ENCODE measurements at places on chromosomes 5 and 9. TPM values are rescaled to one million over a fixed set of nuclear protein-coding genes. Genes with fewer than 3 reads are reported as not detected.

DNA sequence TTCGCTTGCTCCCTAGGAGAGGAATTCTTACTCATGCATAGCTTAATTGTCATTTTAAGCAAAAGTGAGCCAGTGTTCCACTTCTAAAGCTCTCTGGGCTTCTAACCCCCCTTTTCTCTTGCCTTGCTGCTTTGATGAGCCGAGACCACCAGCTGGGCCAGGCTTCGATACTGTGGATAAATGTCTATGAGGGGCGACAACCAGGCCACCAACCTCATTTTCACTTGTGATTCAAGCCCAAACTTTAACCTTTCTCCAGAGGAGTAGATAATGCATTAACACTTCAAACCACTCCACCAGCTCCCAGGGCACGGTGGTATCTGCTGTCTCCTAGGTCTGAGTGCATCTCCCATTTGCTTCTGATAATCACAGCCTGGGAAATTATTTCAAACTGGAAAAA is 205.6 kb downstream of the PSAT1 start:
- H3K4me3 ChIP-seq = no peak overlapping the region
- H3K36me3 ChIP-seq = no peaks in the 10 kb centered on the region
- no peaks in the 10 kb centered on the region for H3K4me1 ChIP-seq
- 0 out of 2 replicates have a peak, but pooled peaks cover 3% of the 10 kb centered on the region for H3K27me3 ChIP-seq
- no peak for DNase-seq
- H3K27ac ChIP-seq = no peak overlapping the region

- no peak overlapping the region for H3K27ac ChIP-seq
- H3K4me1 ChIP-seq = no peaks in the 10 kb centered on the region
- H3K27me3 ChIP-seq = no peaks in the 10 kb centered on the region
Measured at GRCh38 chr9:86924206-86924605, 23.1 kb downstream of the GAS1 start.

DNA sequence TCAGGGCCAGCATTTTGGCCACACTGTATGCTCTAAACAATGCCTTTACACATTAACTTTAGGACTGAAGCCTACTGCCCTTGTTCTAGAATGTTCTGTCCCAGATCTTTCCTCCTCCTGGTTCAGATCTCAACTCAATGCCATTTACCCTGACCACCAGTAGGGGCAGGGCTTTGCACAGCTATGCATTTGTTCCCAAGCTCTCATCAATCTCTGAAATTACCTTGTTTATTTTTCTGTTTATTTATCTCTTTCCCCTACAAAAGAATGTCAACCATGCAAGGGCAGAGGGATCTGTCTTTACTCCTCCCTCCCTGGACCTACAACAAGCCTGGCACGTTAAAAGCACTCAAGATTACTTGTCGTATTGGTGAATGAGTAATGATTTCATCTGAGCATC is 612.9 kb downstream of the BNC2 start:
- DNase-seq = no peak
- no peaks in the 10 kb centered on the region for H3K27me3 ChIP-seq
- no peaks in the 10 kb centered on the region for H3K36me3 ChIP-seq

GRCh38 chr9:6229619-6230018 is 14.0 kb downstream of the IL33 start:
- DNase-seq = no peak
- no peaks in the 10 kb centered on the region for H3K4me1 ChIP-seq
- no peaks in the 10 kb centered on the region for H3K27me3 ChIP-seq

GRCh38 chr5:178590924-178591423 is 781 bp upstream of the COL23A1 start:
- H3K27me3 ChIP-seq = peaks cover 34% of the 10 kb centered on the region
- no peaks in the 10 kb centered on the region for H3K4me1 ChIP-seq
- no peak overlapping the region for H3K4me3 ChIP-seq
- DNase-seq = no peak

DNA sequence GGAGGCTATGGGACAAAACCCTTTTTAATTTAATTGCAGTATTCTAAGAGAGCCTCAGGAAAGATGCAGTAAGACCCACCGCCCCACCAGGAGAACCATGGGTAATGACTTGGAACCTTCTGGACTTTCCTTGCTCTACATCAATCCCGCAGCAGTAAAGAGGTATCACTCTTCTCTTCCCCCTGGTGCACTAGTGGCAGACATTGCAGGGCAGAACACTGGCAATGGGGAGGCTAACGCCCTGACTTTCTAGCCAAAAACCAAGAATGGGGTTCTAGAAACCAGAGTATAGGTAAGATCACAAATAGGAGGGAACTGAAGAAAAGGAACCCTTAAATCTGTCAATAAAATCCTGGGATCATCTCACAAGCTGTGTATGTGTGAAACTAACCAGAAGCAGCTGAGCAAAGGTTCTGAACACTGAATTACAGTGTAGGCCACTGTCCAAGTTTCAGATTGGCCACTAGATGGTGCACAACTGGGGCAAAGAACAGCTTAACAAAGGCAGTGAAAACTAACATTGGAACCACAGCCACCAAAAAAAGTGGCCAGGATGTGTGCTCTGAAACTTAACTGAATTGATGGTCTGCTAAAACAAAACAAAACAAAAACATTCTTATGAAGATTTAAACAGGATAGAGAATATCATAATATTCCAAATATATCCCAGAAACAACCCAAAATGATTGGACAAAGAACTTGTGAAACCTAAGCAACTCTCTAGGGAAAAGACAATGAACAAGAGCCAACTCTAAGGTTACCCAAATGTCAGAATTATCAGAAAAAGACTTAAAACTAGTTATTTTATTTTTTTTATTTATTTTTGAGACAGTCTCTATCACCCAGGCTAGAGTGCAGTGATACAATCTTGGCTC is 6.6 kb upstream of the FAM151B start:
- no peak overlapping the region for H3K4me3 ChIP-seq
- peak; percentile 23 for DNase-seq
- 0 out of 2 replicates have a peak, but pooled peaks cover under 1% of the 10 kb centered on the region for H3K4me1 ChIP-seq
- H3K27me3 ChIP-seq = no peaks in the 10 kb centered on the region
- no peak overlapping the region for H3K27ac ChIP-seq
- H3K36me3 ChIP-seq = peaks cover 34% of the 10 kb centered on the region

GRCh38 chr9:113246928-113247327 is 25.6 kb downstream of the SLC31A1 start:
- H3K4me3 ChIP-seq = no peak overlapping the region
- no peaks in the 10 kb centered on the region for H3K36me3 ChIP-seq
- no peaks in the 10 kb centered on the region for H3K27me3 ChIP-seq
- no peak overlapping the region for H3K27ac ChIP-seq

Gene RFESD
- 5.0 TPM for total RNA-seq

Gene SPAAR
- total RNA-seq = 0.73 TPM

Gene MVB12B
- 6.7 TPM for total RNA-seq

DNA sequence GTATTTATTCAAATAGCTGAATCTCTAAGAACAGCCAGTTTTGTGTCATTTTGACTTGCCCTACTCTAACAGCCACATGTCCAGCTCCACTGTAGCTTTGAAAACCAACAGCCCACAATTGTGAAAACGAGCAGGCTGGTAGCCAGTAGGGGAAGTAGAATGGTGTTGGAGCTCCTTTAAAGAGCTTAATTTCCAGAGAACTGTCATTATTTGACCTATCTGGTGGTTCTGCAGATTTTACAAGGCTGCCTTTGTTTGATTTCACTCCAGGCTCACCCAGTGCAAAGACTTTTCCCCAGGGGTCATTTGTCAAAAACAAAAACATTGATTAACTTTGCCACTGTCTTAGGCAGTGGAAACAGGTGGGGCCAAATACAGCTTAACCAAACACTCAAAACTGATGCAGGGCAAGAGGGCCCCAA is 3.2 kb upstream of the PJA2 start:
- H3K27ac ChIP-seq = no peak overlapping the region
- no peaks in the 10 kb centered on the region for H3K27me3 ChIP-seq
- H3K4me1 ChIP-seq = peaks cover 17% of the 10 kb centered on the region
- no peak overlapping the region for H3K4me3 ChIP-seq
- no peak for DNase-seq
- no peaks in the 10 kb centered on the region for H3K36me3 ChIP-seq

- no peak overlapping the region for H3K4me3 ChIP-seq
- DNase-seq = no peak
- H3K27ac ChIP-seq = no peak overlapping the region
- H3K4me1 ChIP-seq = peaks cover 8% of the 10 kb centered on the region
- no peaks in the 10 kb centered on the region for H3K27me3 ChIP-seq
Measured at GRCh38 chr9:88932766-88933165, 58.5 kb upstream of the S1PR3 start.

GRCh38 chr9:137918331-137919094 is 40.9 kb downstream of the CACNA1B start:
- no peaks in the 10 kb centered on the region for H3K36me3 ChIP-seq
- no peak for DNase-seq
- no peak overlapping the region for H3K4me3 ChIP-seq
- H3K27ac ChIP-seq = no peak overlapping the region

DNA sequence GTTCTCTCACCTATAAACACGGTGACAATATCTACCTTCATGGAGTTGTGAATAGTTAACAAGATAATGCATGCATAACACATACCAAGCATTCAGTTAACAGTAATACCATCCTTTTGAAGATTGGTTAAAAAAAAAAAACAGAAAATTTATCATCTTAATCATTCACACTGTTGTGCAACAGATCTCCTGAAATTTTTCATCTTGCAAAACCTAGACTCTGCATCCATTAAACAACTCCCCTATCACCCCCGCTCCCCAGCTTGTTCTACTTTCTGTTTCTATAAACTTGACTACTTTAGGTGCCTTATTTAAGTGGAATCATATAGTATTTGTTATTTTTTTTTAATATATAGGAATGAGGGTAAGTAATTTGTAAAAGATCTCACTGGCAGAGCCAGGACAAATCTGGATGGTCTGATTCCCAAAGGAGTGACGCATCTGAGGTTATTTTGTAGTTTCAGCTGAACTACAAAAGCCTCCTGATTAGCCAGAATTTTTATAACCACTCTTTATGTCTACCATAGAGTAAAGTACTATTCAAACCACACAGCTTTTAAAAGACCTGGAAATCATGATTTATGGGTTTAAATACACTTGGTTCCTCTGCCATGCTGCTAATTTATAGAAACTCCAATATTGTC is 93.0 kb downstream of the FANCC start:
- H3K27me3 ChIP-seq = no peaks in the 10 kb centered on the region
- DNase-seq = no peak
- H3K36me3 ChIP-seq = no peaks in the 10 kb centered on the region

- DNase-seq = no peak
- no peak overlapping the region for H3K27ac ChIP-seq
- H3K4me3 ChIP-seq = no peak overlapping the region
- H3K27me3 ChIP-seq = no peaks in the 10 kb centered on the region
- no peaks in the 10 kb centered on the region for H3K36me3 ChIP-seq
Measured at GRCh38 chr5:109038209-109038840, 290.6 kb downstream of the FER start.

Gene ADRB2
- 2.8 TPM for total RNA-seq

Gene HEMGN
- total RNA-seq = not detected

DNA sequence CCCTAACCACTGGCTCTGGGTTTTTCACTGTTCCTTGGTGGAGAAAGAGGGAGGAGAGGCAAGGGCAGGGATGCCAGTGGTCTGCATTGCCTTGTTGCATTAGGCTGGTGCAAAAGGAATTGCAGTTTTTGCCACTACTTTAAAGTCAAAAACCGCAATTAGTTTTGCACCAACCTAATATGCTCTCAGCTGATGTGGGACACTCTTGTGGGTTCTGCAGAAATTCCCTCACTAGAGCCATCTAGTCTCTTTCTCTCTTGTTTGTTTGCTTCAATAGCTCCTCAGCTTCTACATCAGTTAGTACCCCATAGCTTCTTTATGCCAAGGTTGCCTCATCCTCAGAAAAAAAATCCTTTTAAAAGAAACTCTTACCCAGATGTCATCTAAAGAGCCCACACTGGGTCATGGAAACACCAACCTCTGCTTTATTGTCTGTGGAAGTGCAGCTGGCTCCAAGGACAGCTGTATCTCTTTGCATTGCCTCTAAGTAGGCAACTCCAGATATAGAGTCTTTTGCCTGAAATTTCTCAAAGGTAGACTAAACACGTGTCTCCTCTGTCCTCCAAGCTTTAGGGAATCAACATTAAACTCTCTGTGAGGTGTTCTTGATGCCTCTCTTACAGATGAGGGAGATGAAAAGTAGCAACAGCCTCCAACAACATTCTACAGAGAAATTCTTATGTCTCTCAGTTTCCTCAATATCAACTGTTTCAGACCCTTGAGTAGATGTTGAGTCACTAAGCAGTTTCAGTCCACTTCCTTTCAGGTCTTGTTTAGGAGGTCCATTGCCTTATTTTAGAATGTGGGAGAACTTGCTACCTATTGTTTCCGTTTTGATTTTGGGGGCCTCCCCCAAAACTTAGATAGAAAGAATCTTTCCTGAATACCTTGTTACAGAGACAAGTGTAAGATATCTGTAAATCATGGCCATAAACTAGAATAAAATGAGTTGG is 84.9 kb upstream of the MEF2C start:
- no peak overlapping the region for H3K4me3 ChIP-seq
- no peaks in the 10 kb centered on the region for H3K4me1 ChIP-seq
- no peaks in the 10 kb centered on the region for H3K36me3 ChIP-seq
- no peak overlapping the region for H3K27ac ChIP-seq
- DNase-seq = no peak

DNA sequence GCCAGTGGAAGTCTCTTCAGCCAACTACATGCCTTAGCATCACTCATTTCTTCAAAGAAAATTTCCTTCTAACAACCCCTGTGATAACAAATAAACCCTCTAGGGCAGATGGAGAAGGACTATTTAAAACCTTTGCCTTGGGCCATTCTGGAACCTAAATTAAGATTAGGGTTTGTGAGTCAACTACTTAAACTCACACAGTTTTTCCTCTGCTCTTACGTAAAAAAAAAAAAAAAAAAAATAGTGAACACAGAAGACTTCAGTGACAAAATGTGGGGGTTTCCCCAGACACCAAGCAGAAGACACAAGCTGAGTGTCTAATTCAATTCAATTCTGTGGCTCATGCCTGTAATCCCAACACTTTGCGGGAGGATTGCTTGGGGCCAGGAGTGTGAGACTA is 65.8 kb upstream of the ERCC6L2 start:
- 0 out of 2 replicates have a peak, but pooled peaks cover 4% of the 10 kb centered on the region for H3K27me3 ChIP-seq
- no peak overlapping the region for H3K27ac ChIP-seq
- no peak for DNase-seq
- no peaks in the 10 kb centered on the region for H3K4me1 ChIP-seq

DNA sequence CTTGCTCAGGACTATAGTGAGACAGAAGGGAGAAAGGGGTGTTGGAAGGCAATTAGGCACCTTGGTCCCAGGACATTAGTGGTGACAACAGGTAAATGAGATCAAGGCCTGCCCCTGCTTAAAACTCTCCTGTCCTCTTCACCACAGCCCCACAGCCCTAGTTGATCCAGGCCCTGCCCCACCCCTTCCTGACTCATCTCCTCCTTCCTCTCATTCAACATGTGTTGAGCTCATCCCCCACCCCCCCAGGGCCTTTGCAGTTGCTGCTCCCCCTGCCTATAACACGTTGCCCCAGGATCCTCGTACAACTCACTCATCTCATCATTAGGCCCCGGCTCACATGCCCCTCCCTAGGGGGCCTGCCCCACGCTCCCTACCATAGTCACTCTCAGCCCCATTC is 66.8 kb downstream of the TSPAN17 start:
- no peak overlapping the region for H3K27ac ChIP-seq
- H3K27me3 ChIP-seq = peaks cover 14% of the 10 kb centered on the region
- H3K36me3 ChIP-seq = no peaks in the 10 kb centered on the region
- no peak overlapping the region for H3K4me3 ChIP-seq
- H3K4me1 ChIP-seq = peaks cover 12% of the 10 kb centered on the region
- DNase-seq = no peak
